Fibroblast of pulmonary artery (primary cell): ENCODE measurements at places on chromosomes 1 and 21.

GRCh38 chr21:41600556-41600955 is 92.6 kb upstream of the TMPRSS2 start:
- DNase-seq, result no peak

DNA sequence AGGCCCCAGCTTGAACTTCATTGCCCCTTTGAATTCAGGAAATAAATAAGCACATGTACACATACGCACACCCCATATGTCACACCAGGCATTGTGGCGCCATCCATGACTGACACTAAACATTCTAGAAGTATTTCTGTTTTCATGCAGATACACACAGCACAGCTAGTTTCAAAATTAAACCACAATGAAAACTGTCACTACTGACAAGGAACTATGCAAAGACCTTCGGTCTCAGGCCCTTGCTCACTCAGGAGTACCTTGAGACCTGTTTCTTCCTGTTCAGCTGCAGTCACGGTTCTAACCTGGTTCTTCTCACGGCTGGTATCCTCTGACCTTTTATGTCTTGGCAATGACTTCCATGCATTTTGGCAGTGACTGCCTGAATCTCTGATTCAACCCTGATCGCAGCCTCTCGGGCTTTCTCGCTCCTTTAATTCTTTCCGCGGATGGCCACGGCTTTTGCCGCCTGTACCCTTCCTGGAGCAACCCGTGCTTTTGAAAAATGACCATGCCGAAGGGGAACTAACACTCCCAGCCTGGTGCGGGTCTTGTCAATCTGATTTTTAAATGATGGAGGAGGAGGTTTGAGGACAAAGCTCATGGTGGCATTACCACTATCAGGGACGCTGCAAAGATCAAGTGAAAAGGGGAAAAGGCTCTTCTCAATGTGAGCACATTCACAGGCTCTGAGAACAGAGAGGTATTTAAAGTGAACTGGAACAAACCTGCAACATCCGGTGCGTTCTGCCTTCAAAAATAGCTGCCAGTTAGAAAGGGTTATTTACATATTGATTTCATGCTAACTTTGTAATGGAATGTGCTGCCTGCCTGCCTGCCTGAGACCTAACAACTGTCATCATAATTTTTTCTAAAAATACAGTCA is 384.6 kb downstream of the RRAGC start:
- DNase-seq, result no peak

DNA sequence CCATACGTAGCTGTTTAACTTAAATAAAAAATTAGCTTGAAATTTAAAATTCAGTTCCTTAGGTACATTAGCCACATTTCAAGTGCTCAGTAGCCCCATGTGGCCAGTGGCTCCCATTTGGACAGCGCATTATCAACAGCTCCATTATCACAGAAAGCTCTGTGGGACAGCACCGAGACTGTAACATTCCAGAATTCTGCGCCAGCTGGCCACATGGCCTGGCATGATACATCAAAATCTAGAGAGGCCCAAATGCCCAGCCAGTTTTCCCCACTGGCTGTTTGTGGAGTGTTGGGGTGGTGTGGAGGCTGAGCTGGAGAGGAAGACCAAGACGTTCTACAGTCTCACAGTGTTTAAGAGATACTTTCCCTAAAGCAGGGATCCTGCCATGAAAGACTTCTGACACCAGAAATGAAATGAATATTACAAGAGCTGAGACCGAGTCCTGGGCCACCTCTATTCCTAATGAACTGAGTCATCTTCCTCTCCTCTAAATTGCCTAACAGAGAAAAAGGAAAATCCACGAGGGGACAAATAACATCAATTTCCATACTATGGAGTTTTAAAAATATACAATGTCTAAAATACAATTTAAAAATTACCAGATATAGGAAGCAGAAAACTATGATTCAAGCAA is 27.3 kb upstream of the ACTA1 start:
- no peak for DNase-seq

GRCh38 chr1:11741919-11742558 is 6.1 kb downstream of the AGTRAP start:
- no peak for DNase-seq

DNA sequence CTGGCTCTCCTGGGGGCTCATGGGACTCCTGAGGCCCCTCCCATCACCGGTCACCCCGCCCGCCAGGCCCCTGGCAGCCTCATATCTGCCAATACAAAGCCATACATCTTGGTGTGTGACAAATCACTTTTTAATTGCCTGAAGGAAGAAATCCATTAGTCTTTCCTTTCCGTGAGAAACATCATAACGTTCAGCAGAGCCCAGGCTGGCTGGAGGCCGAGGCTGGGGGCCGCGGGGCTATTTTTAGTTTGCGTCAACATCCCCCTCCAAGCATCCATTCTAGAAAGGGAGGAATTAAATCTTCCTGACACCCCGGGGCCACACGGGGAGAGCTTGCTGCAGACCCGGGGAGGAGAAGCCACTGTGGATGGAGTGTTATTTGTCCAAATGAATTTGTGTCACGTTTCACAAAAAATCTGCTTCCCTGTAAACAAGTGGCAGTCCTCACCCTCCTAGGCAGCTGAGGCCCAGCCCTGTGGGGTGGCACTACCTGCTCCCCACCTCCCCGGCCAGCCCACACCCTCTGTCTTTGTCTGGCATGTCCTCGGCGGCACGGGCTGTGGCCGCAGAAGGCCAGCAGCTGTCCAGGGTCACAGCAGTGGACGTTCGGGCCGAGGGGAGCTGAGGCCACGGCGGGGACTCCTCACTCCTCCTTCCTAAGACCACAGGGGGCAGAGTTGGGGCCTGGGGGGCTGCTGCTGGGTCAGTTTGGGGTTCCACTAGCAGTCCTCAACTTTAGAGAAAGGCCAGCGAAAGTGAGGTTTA is 236.9 kb upstream of the VAMP3 start:
- no peak for DNase-seq

DNA sequence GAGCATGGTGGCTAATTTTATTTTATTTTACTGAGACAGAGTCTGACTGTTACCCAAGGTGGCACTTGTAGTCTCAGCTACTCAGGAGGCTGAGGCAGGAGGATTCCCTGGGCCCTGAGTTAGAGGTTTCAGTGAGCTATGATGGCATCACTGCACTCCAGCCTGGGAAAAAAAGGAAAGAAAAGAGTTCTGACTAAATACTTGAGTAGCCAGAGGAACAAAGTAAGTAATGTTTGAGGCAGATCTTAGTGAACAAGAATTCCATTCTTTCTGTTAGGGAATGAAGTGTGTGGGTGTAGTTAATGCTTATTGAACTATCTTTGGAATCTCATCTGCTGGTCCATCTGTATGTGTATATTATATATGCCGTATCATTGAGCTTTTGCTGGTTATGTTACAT is 13.1 kb upstream of the EVI5 start:
- DNase-seq, result peak; percentile 39

DNA sequence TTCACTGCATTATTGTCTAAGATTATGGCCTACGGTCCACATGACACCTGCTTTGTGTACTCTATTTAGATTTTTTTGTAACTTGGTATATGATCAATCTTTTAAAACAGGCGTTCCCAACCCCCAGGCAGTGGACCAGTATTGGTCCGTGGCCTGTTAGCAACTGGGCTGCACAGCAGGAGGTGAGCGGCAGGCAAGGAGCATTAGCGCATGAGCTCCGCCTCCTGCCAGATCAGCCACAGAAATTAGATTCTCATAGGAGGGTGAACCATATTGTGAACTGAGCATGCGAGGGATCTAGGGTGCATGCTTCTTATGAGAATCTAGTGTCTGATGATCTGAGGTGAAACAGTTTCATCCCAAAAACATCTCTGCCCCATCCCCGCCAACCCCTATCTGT is 228.4 kb upstream of the NR5A2 start:
- no peak for DNase-seq

DNA sequence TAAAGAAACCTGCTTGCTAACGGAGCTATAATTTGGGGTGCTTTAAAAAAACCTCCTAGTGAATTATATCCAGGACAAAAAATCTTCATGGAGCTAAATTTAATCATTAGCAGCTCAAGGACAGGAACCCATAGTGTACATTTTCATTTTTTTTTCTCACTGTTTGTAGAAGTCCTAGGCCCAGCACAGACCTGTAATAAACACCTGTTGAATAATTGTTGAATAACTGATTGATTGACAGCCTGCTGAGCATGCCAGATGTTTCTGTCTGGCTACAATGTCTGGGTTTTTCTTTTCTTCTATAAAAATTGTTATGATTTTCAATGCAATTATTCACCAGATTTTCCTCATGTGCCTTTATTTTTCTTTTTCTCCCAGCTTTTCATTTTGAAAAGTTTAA is 10.9 kb upstream of the GALNT2 start:
- no peak for DNase-seq

DNA sequence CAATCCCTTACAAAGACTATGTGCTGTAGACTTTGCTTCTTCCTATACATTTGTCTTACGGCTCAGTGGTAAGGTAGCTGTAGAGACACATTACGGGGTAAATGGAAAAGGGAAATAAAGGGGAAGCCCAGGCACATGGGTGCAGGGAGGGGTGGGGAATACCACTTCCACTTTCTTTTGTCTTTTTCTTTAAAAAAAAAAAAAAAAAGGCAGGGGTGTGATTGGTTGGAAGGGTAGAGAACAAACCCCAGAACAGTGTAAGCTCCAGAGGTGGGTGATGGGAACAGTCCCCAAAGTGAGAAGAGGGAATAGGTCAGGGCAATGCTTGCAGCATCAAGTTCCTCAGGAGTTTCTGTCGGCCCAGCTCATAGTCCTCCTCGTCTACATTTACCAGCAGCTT is 3.9 kb downstream of the NIT1 start:
- DNase-seq, result no peak

GRCh38 chr1:232519186-232519585 is 110.7 kb downstream of the SIPA1L2 start:
- DNase-seq, result no peak

GRCh38 chr1:38463074-38463473 is 396.5 kb downstream of the RRAGC start:
- no peak for DNase-seq

DNA sequence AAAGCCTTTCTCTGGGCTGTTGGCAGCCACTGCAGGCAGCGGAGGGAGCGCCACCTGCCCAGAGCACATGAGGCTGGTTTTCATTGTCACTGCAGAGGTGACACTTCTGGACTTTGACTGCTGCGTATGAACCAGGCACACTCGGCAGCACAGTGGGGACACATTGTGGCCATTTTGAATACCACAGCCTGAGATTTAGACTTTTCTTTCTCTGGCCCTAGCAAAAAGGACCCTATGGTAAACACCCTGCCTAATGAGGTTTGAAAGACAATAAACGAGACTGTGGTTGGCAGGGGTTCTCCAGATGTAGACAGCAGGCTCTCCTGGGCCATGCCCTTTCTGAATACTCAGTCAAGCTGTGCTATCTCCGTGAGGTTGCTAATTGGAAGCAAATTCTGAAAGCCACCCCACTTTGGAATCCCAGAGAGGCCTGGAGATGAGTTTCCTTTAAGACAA is 12.0 kb upstream of the KCNE2 start:
- DNase-seq, result peak; percentile 42

DNA sequence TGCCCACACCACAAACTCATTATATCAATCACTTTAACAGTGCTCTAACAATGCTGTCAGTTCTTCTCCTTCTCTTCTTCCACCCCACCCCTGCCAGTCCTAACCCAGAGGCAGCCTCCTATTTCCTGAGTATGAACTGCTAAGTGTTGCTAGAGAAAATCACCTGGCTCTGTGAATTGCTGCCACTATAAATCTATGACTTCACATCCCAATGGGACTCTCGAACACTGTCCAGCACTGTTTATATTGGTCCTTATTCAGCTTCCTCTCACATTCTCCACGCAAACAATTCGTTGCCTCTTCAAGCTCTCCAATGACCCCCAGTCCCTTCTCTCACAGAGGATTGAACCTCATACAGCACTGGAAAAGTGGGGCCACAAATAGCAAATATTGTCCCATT is 27.0 kb upstream of the USH2A start:
- DNase-seq, result no peak

DNA sequence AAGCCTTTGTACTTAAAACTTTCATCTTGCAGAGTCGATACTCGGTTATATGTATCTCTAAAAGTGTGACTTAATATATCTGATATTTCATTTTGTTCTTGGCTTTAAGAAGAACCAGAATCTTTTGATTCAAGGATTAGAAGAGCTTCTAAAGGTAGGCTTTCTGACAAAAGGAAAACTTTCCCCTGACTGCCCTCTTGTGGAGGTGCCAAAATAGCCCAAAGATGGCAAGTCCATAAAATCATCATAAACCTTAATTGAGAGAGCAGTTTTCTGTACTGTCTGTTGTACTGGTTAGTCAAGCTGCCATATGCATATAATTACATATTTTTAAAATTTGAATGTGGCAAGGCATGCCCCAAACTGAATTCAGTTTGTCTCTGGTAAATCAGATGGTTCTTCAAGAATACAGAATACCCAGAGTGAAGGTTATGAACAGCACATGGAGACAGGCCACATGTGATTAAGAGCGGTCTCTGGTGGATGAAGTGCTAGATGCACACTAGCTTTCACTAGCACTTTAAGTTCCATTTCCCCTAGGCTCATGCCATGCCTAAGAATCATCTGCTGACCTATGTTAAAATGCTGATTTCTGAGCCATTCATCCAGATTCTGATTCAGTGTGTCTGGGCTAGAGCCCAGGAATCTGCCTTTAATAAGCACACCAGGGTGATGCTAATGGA is 27.7 kb upstream of the ELAVL4 start:
- DNase-seq, result no peak

DNA sequence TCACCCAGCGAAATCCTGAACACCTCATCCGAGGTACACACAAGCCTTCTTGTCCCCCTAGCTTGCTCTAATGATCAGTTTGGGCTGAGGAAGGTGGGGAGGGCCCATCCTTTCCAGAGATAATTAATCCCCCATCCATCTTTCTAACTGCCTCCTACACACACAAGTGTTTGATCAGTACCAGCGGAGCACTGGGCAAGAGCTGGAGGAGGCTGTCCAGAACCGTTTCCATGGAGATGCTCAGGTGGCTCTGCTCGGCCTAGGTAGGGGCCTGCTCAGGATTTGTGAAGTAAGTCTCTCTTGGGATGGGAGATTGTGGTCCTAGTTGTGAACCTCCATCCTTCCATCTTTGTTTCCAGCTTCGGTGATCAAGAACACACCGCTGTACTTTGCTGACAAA is 5.8 kb downstream of the ANXA9 start:
- no peak for DNase-seq
